ENCODE measurements at places on chromosomes 3 and 15. TPM values are rescaled to one million over a fixed set of nuclear protein-coding genes. Genes with fewer than 3 reads are reported as not detected.

GASK1A gene
- 1.2 TPM for total RNA-seq

RAF1 gene
- 122 TPM for total RNA-seq

GRCh38 chr3:188673646-188674186 is 498.1 kb upstream of the TPRG1 start:
- no peak for DNase-seq

DNA sequence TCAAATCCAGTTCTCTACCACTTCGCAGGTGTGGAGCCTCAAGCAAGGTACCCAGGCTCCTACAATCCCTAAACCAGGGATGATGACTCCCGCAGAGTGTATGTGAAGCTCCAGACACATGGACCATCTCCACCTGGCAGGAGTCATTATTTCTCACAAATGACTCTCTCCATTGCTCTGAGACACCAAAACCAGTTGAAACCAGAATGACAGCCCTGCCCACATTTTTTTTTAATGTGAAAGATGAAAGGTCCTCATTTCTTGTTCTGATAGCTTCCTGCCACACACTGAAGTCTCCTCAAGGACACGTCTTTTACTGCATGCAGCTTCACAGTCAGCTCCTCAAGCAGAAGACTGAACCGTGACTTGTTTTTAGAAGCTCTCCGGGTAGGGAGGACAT is 61.4 kb upstream of the ZBTB38 start:
- DNase-seq, result no peak

GRCh38 chr15:58483376-58483775 is 51.6 kb downstream of the LIPC start:
- no peak for DNase-seq

- DNase-seq, result no peak
These were observed 50.2 kb downstream of the SLCO2A1 start for GRCh38 chr3:133979553-133979952.

DNA sequence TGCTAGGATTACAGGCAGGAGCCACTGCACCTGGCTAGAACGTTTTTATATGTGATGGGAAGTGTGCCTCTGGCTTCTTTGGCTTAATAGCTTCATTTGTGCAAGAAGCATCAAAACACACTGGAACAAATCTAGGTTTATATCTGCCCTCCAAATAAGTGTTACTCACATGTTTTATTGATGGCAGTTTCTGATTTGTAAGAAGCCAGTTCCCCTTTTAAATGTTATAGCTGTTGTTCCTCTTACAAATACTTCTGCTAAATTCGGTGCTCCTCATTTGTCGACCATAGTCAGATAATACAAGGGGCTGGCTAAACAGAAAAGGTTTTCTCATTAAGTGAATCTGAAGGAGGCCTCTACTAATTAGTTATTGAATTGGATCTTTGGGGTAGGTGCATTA is 307.1 kb upstream of the SEMA6D start:
- no peak for DNase-seq

- DNase-seq, result no peak
These were observed 72.1 kb upstream of the MAGI1 start for GRCh38 chr3:66110840-66111239.

- DNase-seq, result no peak
These were observed 224.3 kb upstream of the ROBO2 start for GRCh38 chr3:76815561-76815960.

- no peak for DNase-seq
These were observed 8.1 kb upstream of the GAP43 start for GRCh38 chr3:115615001-115615814.

- no peak for DNase-seq
These were observed 52.4 kb downstream of the TRIM69 start for GRCh38 chr15:44788748-44789147.

DNA sequence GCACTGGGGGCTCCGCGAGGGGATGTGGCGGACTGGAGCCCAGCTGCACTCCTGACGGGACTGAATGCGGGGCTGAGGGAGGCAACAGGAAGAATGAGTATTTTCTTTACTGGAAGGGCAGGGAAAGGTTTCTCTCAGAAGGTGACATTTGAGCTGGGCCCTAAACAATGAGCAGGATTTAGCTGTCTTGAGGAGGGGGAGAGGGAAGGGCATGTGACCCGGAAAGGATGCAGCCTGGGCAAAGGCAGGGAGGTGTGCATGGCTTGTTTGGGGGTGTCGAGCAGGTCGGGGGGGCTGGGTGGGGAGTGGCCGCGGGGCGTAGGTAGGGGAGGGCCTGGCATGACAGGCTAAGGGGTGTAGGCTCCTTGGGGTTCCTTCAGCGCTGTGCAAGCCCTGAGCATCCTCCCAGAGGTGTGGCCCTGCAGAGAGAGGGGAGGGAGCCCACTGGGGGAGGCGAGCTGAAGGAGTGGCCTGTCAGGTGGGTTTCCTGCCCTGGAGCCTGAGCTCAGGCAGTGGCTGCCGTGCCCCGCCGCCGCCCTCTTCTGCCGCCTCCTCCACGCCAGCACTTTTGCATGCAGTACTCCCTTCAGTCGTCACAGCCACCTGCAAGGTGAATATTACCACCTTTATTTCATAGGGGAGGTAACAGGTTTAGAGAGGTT is 17.2 kb upstream of the ANKDD1A start:
- DNase-seq, result no peak

- DNase-seq, result no peak
These were observed 789.8 kb downstream of the ROBO1 start for GRCh38 chr3:78978037-78978436.

GRCh38 chr15:82538961-82539690 is 1.1 kb downstream of the RPS17 start:
- DNase-seq, result no peak

GRCh38 chr3:119403201-119403600 is 60.2 kb downstream of the TMEM39A start:
- no peak for DNase-seq

- DNase-seq, result no peak
These were observed 80.2 kb downstream of the MTHFS start for GRCh38 chr15:79816571-79816970.

GRCh38 chr15:52093539-52094510 is 18.8 kb downstream of the BCL2L10 start:
- no peak for DNase-seq

DNA sequence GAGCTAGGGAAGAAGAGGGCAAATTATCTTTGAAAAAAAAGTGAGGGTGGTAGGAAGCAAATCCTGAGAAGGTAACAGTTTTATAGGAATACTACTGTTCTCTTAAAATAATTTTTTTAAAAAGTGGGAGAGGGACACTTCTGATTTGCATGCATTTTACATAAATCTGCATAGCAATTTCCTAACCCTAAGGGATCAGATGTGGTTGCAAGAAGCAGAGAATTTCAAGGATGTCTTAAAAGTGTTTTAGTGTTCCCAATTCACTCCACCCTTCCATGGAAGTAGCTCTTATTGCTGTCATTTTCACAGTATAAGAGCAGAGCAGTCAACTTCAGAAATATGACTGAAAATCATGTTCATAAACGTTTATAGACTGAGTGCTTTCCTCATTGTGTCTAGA is 27.8 kb upstream of the RIOX2 start:
- no peak for DNase-seq

- DNase-seq, result no peak
These were observed 100.8 kb downstream of the TPRG1 start for GRCh38 chr3:189272500-189273119.

Measured in heart right ventricle (tissue), 16 donors.